Stimulated activated CD4-positive, alpha-beta T cell treated with anti-CD3 and anti-CD28 coated beads, Interleukin-12 subunit alpha, Interleukin-12 subunit beta, amount 100 ng/mL, for 24 hours (primary cell): ENCODE measurements at places on chromosomes 11 and 22.

- no peak for DNase-seq
These were observed 107.5 kb downstream of the FEZ1 start for GRCh38 chr11:125388611-125389010.

- DNase-seq: no peak
These were observed 31.2 kb downstream of the CCDC83 start for GRCh38 chr11:85886089-85887056.

- no peak for DNase-seq
These were observed 1.5 kb downstream of the SYN3 start for GRCh38 chr22:33056690-33057089.

- DNase-seq: no peak
These were observed 168.8 kb downstream of the BRD1 start for GRCh38 chr22:49658902-49659280.

DNA sequence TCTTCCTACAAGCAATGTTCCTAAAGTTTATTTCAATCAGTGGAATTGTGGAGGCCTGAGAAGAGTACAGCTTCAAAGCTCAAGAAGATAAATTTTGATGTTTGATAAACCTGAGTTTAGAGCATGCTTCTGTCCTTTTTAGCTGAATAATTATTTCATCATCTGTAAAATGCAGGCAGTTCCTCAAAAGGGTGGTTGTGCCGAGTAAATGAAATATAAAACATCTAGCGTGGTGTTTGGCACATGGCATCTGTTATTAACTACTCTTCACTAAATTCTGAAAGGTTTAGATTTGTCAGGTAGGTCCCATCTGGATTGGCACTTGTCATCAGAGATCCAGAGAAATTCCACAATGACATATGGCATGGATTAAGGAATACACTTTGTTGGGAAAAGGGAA lies 155.1 kb downstream of the DDX10 start:
- no peak for DNase-seq
